ENCODE measurements at places on chromosomes 2 and 18. TPM values are rescaled to one million over a fixed set of nuclear protein-coding genes. Genes with fewer than 3 reads are reported as not detected.

DNA sequence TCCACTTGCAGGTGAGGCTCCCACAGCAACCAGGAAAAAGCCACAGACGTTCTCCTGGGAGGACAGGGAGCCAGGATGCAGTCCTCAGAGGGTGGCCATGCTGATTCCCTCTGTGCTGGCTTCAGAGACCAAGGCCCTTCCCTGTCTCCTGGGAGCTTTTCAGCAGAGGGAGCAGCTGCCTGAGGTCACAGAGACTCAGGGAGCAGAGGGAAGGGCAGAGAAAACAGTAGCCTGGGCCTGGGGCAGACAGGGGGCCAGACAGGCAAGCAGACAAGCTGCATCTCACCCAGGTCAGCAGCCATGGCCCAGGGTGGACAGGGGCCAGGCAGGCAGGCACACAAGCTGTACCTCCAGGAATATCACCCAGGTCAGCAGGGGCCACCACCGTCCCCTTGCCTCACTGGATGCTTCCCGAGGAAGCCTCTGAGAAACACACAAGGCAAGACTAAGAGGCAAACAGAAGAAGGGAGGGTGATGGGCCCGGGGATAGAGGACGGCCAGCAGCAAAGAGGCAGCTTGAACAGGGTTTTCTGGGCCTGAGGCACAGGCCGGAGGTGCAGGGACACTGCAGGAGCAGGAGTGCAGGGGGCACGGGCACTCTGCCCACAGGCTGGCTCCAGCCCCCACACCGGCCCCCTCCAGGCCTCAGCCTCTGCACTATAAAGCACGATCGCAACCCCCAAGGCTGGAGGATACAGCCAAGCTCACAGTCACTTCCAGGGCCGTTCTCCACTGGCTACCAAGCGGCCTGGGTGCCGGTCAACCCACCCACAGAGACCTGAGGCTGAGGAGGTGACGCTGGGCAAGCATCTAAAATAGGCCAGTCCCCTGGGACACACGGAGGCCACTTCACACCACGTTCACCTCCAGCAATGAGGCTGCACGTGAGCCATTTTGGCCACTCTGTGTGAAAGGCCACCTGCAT, 6.1 kb downstream of the SLC66A2 start:
- no peak for DNase-seq

DNA sequence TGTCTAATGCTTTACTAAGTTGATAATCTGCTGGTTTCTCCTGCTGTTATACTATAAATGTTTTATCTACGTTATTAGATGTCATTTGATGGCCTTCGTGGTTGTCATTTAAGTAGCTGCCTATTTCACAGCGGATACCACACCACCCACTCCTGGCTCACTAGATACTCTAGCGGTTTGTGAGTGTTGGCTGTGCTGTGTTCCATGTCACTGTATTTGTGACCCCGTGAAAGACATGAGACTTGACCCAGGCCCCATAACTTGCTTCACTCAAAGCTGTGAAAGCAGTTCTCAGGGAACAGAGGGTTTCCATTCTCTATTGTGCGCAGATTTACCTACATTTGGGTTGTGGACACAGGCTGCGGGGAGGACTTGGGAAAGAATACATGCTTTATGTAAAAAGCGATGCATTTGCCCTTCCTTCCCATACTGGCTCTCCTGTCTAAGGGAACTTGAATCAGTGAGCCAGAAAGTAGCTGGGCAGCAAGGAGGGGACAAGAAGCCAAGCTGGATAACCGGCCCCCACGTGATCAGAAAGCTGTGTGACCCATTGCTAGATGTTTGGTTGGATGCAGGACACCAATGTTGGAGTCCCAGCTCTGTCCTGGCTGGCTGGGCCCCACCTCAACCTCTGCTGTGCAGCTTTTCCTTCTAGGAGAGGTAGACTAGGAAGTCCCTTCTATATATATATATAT, 52.2 kb downstream of the PLB1 start:
- DNase-seq, result no peak

The FAP gene
- total RNA-seq, result 21.3 TPM

The OSBPL1A gene
- total RNA-seq, result 53.7 TPM

The CAPN14 gene
- 0.14 TPM for total RNA-seq

- DNase-seq, result no peak
Measured at GRCh38 chr2:239711911-239712570, 311.2 kb upstream of the HDAC4 start.

- DNase-seq, result no peak
Measured at GRCh38 chr18:46622999-46623398, 34.0 kb downstream of the LOXHD1 start.

DNA sequence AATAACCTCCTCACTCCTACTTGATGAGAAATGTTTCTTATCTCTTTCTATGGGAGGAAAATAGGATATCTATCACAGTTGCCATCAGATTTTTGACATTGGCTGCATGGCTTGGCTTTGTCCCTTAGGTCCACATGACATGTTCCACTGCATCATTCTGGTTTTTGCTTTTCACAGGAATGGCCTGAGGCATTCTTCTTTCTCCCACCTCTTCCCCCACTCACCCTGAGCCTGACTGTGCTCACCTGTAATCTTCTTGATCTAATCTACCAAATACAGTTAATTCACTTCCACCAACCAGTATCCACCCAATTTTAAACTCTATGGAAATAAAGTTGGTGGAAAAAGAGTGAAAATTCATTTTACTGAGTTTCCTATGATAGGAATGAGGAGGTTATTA, 763.5 kb upstream of the CELF4 start:
- no peak for DNase-seq

All from thoracic aorta (tissue), 2 donors.